T47D (cell line): ENCODE measurements at places on chromosomes 3 and 15.
A peak's percentile ranks its signal among the peaks of the same experiment; 100 is the strongest.

DNA sequence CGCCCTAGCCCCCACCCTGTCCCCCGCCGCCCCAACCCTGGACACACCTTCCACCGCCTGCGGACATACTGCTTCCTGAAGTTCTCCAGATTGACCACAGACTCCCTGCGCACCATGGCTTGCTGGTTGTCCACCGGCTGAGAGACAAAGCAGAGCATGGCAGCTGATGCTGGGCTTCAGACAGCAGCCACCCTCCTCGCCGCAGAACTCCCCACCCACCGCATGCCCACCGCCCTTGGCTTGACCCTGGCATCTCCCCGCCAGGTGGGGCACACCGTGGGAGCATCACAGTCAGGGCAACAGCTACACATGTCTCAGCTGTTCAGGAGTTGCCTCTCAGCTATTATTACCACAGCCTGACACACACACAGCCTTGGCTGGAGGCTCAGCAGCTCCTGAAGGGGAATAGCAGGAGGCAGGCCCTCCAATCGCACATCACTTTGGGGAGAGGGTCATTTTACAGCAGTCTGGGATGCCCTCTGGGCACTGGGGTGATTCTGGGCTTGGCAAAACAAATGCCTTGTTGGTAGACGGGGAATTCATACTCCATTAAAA, 78.4 kb upstream of the HERC1 start:
- no peak for DNase-seq

- DNase-seq: no peak
Observed at GRCh38 chr3:142298626-142299025, 73.2 kb upstream of the GK5 start.

GRCh38 chr3:152094406-152094805, 174.3 kb upstream of the MBNL1 start:
- no peak for DNase-seq

GRCh38 chr3:134815519-134815918, 20.5 kb downstream of the EPHB1 start:
- DNase-seq: no peak

DNA sequence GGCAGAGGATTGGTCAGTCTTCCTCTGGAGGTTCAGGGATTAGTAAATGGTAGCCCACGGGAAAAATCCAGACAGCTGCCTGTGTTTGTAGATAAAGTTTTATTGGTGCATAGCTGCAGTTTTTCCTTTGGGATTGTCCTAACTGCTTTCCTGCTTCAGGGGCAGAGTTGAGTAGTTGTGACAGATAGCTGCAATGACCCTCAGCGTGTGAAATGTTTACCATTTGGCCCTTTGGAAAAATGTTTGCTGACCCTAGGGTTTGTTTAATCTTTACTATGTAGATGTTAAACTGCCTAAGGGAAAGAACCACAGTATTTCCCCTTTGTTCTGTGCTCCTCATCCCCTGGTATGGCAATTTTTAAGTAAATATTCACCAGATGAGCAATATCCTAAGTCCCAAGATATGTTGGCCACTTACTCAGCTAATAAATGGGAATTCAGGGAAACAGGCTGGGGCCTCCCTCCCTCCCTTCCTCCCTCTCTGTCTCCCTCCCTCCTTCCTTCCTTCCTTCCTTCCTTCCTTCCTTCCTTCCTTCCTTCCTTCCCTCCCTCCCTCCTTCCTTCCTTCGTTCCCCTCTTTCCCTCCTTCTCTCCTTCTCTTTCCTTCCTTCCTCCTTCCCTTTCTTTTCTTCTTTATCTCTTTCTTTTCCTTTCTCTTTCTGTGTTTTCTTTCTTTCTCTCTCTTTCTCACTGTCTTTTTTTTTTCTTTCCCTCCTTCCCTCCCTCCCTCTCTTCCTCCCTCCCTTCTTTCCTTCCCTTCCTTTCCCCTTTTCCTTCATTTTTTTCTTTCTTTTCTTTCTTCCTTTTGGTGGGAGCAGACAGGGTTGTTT, 234.6 kb upstream of the BHLHE40 start:
- peak; percentile 92 for DNase-seq

DNA sequence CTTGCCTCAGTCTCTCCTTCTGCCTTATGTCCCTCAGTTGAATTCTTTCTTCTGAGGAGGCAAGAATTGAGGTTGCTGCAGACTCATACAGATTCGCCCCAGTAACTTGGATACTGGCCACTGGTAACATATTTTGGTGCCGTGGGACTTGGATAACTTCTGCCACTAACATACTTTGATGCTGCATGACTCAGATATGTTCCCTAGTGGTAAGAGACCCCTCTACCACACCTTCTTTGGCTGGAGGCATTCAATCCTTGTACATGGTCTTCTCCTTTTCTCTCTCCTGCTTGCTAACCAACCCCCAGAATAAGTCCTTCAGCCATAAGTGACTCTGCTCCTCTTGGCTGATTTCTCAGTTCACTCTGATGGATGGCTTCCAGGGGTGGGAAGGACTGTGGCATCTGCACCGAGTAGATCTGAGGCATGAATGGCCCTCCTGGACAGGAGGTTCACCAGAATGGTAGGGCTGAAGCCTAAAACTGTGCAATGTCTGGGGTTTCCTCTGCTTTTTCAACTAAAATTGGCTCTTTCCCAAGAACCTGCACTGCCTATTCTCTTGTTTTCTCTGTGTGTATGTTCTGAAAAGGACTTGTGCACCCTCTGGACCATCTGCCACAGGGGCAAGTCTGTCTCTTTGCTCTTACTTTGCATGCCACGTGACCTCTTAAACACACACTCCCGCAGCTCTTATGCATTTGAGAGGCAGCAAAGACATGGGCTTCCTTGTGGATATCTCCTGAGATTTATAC, 55.5 kb upstream of the FSTL1 start:
- no peak for DNase-seq

- no peak for DNase-seq
Observed at GRCh38 chr3:152771120-152771519, 63.8 kb upstream of the P2RY1 start.

DNA sequence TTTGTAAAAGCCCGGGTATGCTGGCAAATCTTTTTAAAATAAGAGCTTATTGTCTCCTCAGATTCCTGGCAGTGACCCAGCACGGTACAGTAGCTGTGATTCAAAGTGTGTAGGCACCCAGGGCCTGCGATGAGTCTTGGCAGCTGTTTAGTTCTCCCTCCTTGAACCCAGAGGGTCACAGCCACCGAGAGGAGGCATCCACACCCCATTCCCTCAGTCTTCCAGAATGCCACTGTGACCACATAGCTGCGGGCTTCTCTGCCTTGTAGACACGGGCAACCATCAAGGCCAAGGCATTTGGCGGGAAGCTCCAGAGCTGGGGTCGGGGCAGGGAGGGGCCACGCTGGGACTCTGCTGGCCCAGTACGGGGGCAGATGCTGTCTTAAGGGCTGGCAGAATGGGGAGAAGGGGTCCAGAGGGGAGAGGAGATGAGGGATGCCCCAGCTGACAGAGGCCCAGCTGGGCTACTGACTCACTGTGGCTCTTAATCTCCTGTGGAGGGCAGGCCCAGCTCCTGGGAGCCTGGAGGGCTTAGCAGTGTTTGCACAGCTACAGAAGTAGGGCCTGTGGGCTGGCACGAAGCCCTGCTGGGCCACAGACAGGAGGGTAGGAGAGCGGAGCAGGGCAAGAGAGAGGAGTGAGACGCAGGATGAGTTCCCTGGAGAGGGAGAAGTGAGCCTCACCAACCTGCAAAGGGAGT, 68.8 kb upstream of the DLG1 start:
- DNase-seq: peak; percentile 59

DNA sequence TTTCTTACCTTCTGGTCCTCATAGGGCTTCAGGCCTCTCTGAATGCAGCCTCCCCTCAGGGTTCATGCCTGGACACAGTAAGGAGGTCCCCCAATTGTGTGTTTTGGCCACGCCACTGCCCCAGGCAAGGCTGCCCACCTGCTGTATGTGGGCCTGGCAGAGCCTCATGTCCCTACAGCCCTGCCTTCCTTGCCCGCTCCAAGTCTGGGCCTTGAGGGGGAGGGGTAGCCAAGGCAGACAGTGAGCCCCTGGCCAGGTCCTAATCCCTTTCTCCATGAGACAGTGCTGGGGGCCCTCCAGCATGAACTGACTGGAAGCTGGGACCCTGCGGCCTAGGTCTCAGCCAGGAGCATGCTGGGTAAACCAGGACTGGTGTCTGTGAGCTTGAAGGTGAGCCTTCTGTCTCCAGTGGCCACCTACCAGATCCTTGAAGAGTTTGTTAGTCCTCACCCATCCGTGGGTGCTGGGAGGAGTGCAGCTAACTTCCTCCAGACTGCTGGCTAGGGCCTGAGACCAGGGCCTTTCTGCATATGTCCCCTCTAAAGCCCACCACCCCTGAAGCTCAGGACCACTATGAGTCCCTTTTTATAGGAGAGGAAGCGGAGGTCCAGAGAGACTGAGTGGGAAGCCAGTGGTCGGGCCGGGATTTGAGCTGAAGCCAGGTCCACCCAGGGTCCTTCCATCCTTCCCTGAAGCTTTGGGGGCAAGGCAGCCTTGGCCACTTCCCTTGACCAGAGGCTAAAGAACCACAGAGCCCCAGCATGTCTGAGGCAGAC, 8.7 kb downstream of the ZBTB47 start:
- no peak for DNase-seq

DNA sequence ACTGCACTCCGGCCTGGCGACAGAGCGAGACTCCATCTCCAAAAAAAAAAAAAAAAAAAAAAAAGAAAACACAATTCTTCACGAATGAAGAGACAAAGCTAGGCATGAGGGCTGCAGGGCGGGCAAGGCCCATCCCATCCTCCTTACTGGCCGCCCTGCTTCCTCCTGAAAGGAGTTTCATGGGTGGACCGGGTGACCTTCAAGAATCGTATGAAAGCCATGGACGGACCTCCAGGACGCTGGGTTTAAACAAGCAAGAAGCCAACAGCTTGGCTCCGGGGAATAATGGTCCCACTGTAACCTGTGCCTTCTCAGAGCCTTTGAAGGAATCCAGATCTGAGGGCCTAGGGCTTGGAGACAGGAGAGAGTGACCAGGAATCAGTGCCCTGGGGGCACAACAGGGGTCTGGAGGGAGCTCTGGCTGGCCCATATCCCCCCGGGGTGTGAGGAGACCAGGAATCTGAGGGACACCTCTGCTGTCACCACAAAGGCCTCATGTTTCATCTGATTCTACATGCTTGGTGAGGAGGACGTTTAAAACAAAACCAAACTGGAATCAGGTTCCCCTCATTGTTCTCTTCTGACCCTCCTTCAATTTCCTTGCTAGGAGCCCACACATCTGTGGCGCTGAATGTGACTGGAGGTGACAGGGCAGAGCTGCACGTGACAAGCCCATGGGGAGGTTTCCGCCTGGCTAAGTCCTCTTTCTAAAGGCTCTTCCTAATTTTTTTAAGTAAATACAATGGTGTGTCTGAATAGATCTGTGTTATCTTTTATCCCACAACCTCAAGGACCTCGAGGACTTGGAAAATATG, 46.1 kb downstream of the WHAMM start:
- DNase-seq: no peak

- no peak for DNase-seq
Observed at GRCh38 chr15:41331833-41332193, 578 bp downstream of the OIP5 start.
